ENCODE measurements at places on chromosomes 3 and 15.

- H3K36me3 ChIP-seq = peaks cover 4% of the 10 kb centered on the region
- no peak overlapping the region for H3K4me3 ChIP-seq
- H3K27ac ChIP-seq = no peak overlapping the region
- H3K27me3 ChIP-seq = no peaks in the 10 kb centered on the region
Measured at GRCh38 chr3:47193871-47194859, 30.3 kb upstream of the SETD2 start.

- no peak for DNase-seq
- no peaks in the 10 kb centered on the region for H3K4me1 ChIP-seq
- no peak overlapping the region for H3K27ac ChIP-seq
- no peaks in the 10 kb centered on the region for H3K27me3 ChIP-seq
- H3K36me3 ChIP-seq = no peaks in the 10 kb centered on the region
- H3K4me3 ChIP-seq = no peak overlapping the region
Measured at GRCh38 chr3:99470841-99471240, 167.6 kb upstream of the COL8A1 start.

- H3K27me3 ChIP-seq = peaks cover 3% of the 10 kb centered on the region
- peaks cover 13% of the 10 kb centered on the region for H3K4me1 ChIP-seq
- no peak for DNase-seq
- H3K36me3 ChIP-seq = peaks cover 9% of the 10 kb centered on the region
Measured at GRCh38 chr3:72538070-72538745, 310.0 kb downstream of the SHQ1 start.

DNA sequence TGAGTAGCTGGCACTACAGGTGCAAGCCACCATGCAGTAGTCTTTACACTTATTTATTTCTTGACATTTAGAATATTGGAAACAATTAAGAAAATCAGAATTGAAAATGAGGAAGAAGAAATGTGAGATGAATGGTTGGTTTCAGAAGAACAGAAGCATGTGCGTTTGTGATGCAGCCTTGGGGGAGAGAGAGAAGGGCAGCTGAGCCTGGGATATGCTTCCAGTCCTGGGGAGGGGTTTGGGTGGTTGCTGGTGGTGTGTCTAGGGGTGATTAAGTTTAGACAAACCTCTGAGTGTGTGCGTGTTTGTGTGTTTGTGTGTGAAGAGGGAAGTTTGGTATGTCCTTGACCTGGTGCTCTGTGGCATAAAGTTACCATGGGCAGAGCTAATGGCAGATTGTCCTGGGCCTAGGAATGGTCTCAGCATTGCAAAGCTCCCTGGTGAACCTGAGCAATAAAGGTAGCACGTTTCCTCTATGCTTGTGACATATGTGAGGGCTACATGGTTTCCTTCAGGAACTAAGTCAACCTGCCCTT lies 35.6 kb downstream of the CTSH start:
- H3K4me1 ChIP-seq = peaks cover 36% of the 10 kb centered on the region
- DNase-seq = no peak
- H3K27me3 ChIP-seq = no peaks in the 10 kb centered on the region
- H3K4me3 ChIP-seq = no peak overlapping the region
- no peak overlapping the region for H3K27ac ChIP-seq

DNA sequence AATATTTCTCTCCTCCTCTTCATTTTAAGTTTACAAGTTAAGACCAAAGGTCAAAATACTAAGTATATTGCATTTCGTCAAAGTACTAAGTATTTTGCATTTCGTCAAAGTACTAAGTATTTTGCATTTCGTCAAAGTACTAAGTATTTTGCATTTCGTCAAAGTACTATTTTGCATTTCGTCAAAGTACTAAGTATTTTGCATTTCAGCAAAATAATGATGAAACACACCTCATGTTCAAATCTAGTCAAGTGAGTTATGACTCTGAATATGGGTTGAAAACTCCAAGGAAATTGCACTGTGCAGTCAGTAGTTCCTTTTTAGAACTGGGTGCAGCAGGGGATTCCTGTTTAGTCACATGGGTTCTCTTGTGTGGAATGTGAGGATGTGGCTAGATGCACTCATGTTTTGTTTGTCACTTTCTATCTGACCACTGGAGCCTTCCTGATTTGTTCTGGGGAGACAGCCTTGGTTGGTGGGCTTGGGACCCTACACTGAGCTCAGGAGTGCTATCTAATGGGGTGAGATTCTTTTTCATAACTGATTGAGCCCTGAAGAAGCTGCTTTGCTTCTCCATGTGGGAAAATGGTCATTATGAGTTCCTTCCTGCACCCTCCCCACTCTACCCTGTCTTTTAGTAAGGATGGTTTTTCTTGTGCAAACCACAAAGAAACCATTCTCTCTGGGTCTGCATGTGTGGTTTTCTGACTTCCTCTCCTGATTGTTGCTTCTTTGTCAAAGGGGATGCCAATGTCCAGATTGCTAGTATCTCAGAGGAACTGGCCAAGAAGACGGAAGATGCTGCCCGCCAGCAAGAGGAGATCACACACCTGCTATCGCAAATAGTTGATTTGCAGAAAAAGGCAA lies 73.4 kb downstream of the CCK start:
- DNase-seq = no peak
- no peak overlapping the region for H3K4me3 ChIP-seq
- H3K4me1 ChIP-seq = peaks cover 45% of the 10 kb centered on the region
- peak overlapping the region; percentile 22 for H3K27ac ChIP-seq
- H3K27me3 ChIP-seq = no peaks in the 10 kb centered on the region

GRCh38 chr15:91413142-91413541 lies 313.1 kb downstream of the SV2B start:
- H3K4me3 ChIP-seq = no peak overlapping the region
- H3K27me3 ChIP-seq = peaks cover 13% of the 10 kb centered on the region
- H3K4me1 ChIP-seq = no peaks in the 10 kb centered on the region

GRCh38 chr3:107650788-107651187 lies 128.0 kb downstream of the BBX start:
- DNase-seq = no peak
- peaks cover 15% of the 10 kb centered on the region for H3K36me3 ChIP-seq
- no peak overlapping the region for H3K27ac ChIP-seq

DNA sequence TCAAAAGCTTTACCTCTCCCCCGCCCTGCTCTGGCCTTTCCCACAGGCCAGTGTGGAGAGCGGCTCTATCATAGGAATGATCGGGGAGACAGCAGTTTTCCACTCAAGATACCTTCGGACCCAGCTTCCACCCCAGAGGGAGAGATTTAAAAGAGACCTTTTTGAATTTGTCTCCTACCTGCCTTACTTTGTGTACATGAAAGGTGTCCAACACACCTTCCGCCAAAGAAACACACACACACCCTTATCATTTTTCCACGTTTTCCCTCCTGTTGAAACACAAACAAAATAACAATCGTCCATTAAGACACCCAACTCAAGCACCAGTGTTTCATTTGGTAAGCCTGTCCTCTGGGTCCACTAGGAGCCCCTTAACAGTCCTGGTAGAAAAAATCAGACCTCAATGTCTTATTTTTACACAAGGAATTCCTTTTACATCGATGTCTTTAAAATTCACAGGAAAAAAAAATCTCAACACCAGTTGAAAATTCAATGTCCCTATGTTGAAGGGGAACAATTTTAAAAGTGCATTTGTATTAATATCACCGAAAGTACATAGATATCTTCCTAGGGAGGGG lies 4.0 kb downstream of the HES1 start:
- H3K4me3 ChIP-seq = no peak overlapping the region
- no peak overlapping the region for H3K27ac ChIP-seq
- H3K36me3 ChIP-seq = peaks cover 2% of the 10 kb centered on the region
- peaks cover 76% of the 10 kb centered on the region for H3K27me3 ChIP-seq
- no peak for DNase-seq

GRCh38 chr3:53240989-53241972 lies 14.5 kb downstream of the TKT start:
- no peak overlapping the region for H3K27ac ChIP-seq
- peaks cover 21% of the 10 kb centered on the region for H3K36me3 ChIP-seq
- H3K27me3 ChIP-seq = no peaks in the 10 kb centered on the region
- peaks cover 10% of the 10 kb centered on the region for H3K4me1 ChIP-seq
- no peak for DNase-seq

- H3K36me3 ChIP-seq = no peaks in the 10 kb centered on the region
- H3K4me1 ChIP-seq = peaks cover 3% of the 10 kb centered on the region
- H3K27me3 ChIP-seq = peaks cover 22% of the 10 kb centered on the region
- no peak overlapping the region for H3K27ac ChIP-seq
Measured at GRCh38 chr3:194565597-194566190, 67.5 kb downstream of the TMEM44 start.

GRCh38 chr15:80560601-80561400 lies 134.3 kb upstream of the ABHD17C start:
- H3K4me3 ChIP-seq = no peak overlapping the region
- H3K4me1 ChIP-seq = peaks cover 4% of the 10 kb centered on the region
- no peaks in the 10 kb centered on the region for H3K27me3 ChIP-seq
- no peak for DNase-seq
- no peaks in the 10 kb centered on the region for H3K36me3 ChIP-seq

DNA sequence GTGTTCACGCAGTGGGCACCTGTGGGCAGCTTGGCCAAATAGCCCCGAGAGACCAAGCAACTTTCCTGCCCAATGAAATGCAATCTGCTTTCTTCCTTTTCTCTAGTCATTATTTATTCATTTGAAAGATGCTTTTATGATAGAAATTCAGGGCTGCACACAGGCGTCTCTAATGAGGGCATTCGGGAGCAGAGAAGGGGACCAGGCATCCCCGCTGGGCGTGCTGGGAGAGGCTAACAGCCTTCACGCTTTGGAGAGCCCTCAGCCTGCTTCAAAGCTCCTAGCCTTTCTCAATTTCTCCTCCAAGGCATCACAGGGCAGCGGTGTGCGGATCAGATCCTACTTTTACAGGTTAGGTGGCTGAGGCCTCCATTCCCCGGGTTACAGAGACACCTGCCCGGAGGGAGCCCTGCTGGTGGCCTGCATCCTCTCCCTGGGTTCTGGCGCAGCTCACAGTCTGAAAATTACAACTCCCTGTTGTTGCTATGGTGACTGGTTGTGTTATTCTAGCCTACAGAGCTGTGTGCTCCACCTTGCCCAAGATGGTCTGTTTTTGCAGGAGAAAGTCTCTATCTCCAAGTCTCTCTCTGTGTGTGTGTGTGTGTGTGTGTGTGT lies 21.8 kb upstream of the KLF13 start:
- H3K4me1 ChIP-seq = peaks cover 15% of the 10 kb centered on the region
- H3K36me3 ChIP-seq = no peaks in the 10 kb centered on the region
- peaks cover 4% of the 10 kb centered on the region for H3K27me3 ChIP-seq
- H3K27ac ChIP-seq = no peak overlapping the region
- H3K4me3 ChIP-seq = no peak overlapping the region
- DNase-seq = peak; percentile 39

GRCh38 chr15:48634893-48635292 lies 10.6 kb downstream of the FBN1 start:
- H3K27me3 ChIP-seq = peaks cover 7% of the 10 kb centered on the region
- H3K36me3 ChIP-seq = no peaks in the 10 kb centered on the region
- peaks cover 9% of the 10 kb centered on the region for H3K4me1 ChIP-seq
- DNase-seq = no peak
- no peak overlapping the region for H3K4me3 ChIP-seq

- H3K27ac ChIP-seq = no peak overlapping the region
- H3K4me3 ChIP-seq = no peak overlapping the region
- no peaks in the 10 kb centered on the region for H3K27me3 ChIP-seq
- DNase-seq = no peak
- peaks cover 5% of the 10 kb centered on the region for H3K36me3 ChIP-seq
Measured at GRCh38 chr15:79952329-79952728, 18.7 kb downstream of the BCL2A1 start.

- H3K36me3 ChIP-seq = peaks cover 6% of the 10 kb centered on the region
- peaks cover 52% of the 10 kb centered on the region for H3K4me1 ChIP-seq
- no peak for DNase-seq
- H3K4me3 ChIP-seq = peak overlapping the region; percentile 40
Measured at GRCh38 chr15:65818927-65819562, 27.0 kb upstream of the DENND4A start.

DNA sequence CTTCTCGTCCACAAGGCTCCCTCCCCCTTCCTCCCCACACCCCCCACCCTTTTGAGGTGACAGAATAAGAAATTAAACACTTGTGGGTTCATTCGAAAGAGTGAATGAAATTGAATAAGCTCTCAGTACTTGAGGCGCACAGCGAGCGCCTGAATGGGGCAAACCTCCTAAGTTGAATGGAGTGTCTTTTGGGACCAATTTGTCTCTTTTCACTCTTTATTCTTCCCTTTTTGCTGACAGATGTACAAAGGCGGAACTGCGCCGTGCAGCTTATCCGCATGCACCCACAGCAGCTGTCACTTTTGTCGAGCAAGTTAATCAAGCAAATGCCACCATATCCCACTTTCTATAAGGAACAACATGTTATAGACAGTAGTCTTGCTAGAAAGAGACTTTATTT lies 47.9 kb upstream of the FEZF2 start:
- no peaks in the 10 kb centered on the region for H3K4me1 ChIP-seq
- no peaks in the 10 kb centered on the region for H3K27me3 ChIP-seq
- DNase-seq = no peak

DNA sequence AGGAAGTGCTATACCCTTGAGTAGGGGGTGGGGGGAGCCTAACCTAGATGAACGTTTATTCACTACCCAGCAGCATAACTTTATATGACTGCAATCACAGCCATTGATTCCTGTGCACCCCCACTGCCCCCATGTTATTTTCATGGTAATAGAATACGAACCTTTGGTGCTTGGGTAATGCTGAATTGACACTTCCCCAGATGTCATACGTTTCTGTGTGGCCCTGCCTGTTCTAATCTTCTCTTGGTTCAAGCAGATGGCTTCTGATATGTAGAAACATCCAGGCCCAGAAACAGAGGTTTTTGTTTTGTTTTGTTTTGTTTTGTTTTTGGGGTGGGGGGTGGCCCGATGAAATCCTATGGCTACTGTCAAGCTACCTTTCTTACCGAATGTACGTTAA lies 237.9 kb upstream of the TOPAZ1 start:
- peaks cover 63% of the 10 kb centered on the region for H3K27me3 ChIP-seq
- H3K27ac ChIP-seq = no peak overlapping the region
- no peak for DNase-seq
- H3K36me3 ChIP-seq = no peaks in the 10 kb centered on the region
- no peak overlapping the region for H3K4me3 ChIP-seq

GRCh38 chr3:14608298-14608697 lies 43.3 kb upstream of the CCDC174 start:
- H3K27ac ChIP-seq = no peak overlapping the region
- no peak overlapping the region for H3K4me3 ChIP-seq
- H3K27me3 ChIP-seq = peaks cover 63% of the 10 kb centered on the region
- H3K36me3 ChIP-seq = peaks cover 1% of the 10 kb centered on the region

Measured in activated CD8-positive, alpha-beta memory T cell treated with anti-CD3 and anti-CD28 coated beads, Interleukin-2, amount 10 ng/mL, durations not matched to agents 7 days and 5 days (primary cell).